Stimulated activated CD8-positive, alpha-beta memory T cell treated with anti-CD3 and anti-CD28 coated beads, Interleukin-4, amount 100 ng/mL, for 1 hour (primary cell): ENCODE measurements at places on chromosomes 5 and 9.

GRCh38 chr5:95274011-95274410 is 10.9 kb downstream of the MCTP1 start:
- no peak for DNase-seq

DNA sequence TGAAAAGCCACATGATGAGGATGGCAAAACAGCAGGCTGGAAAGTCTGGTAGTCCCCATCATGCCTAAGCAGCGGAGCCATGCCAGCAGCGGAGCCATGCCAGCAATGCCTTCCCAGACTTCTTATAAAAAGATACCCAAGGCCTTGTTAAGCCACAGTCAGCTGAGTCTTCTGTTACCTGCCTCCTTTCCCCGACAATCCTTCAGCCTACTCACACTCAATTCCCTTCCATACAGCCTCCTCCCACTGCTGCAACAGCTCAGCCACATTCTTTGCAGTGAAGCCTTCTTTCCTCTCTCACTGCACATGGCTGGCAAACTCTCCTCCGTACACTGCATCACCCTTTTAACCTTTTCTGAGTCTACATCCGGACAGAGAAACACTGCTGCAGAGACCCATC is 114.9 kb downstream of the AUH start:
- no peak for DNase-seq

GRCh38 chr5:151522226-151522625 is 68.9 kb downstream of the FAT2 start:
- no peak for DNase-seq

DNA sequence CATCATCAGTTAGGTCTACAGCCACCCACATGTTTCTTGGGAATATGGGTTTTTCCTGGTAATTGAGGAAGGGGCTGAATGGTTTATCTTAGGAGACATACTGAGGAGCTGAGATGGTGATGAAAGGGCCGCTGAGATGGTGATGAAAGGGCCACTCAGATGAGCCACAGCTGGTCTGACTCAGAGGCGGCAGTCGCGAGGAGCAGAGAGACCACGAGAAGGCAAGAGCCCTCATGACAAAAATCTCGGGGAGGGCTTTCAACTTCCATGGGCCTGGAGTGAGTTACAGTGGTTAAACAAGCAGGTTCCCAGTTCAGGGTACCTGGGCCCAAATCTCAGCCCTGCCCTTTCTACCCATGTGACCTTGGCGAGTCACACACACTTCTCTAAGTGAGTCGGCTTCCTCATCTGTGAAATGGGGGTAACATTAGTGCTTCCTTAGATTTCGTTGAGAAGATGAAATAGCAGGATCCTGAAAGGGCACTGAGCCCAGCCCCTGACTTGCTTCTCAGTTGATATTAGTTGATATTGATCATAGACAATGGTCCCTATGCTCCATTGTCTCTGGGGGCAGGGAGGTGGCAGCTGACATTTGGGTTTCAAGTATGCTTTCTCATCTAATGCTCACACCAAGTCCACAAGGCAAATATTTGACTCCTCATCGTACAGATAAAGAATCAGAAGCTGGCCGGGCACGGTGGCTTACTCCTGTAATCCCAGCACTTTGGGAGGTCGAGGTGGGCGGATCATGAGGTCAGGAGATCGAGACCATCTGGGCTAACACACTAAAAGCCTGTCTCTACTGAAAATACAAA is 169.5 kb downstream of the RGS3 start:
- DNase-seq: no peak

GRCh38 chr5:174149989-174150388 is 104.5 kb downstream of the NSG2 start:
- no peak for DNase-seq

- DNase-seq: no peak
Observed at GRCh38 chr9:4921449-4921848, 63.6 kb upstream of the JAK2 start.

GRCh38 chr9:16458696-16459420 is 411.6 kb downstream of the BNC2 start:
- no peak for DNase-seq

DNA sequence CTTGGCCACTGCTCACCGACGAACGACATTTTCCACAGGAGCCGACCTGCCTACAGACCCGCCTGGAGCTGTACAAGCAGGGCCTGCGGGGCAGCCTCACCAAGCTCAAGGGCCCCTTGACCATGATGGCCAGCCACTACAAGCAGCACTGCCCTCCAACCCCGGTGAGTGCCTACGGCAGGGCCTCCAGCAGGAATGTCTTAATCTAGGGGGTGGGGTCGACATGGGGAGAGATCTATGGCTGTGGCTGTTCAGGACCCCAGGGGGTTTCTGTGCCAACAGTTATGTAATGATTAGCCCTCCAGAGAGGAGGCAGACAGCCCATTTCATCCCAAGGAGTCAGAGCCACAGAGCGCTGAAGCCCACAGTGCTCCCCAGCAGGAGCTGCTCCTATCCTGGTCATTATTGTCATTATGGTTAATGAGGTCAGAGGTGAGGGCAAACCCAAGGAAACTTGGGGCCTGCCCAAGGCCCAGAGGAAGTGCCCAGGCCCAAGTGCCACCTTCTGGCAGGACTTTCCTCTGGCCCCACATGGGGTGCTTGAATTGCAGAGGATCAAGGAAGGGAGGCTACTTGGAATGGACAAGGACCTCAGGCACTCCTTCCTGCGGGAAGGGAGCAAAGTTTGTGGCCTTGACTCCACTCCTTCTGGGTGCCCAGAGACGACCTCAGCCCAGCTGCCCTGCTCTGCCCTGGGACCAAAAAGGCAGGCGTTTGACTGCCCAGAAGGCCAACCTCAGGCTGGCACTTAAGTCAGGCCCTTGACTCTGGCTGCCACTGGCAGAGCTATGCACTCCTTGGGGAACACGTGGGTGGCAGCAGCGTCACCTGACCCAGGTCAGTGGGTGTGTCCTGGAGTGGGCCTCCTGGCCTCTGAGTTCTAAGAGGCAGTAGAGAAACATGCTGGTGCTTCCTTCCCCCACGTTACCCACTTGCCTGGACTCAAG is 1.5 kb downstream of the CSF2 start:
- no peak for DNase-seq

GRCh38 chr9:137520614-137521404 is 29.4 kb downstream of the PNPLA7 start:
- DNase-seq: no peak

DNA sequence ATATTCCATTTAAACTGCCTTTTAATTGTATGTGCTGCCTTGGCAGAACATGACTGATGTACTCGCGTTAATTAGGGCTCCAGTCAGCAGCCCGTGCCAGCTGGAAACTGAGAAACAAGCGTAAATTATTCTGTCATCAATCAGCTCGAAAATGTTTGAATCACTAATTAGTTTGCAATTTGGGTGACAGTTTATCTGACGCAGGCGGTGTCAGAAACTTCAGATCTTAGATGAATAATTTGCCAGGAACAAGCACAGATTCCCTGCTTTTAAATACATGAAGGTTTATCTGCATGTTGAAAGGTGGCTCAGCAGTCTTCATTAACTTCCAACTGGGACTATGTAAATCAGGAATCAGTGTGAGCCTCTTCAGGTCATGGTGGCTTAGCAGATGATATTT is 176.0 kb upstream of the TLE4 start:
- no peak for DNase-seq

GRCh38 chr5:179614745-179615144 is 8.7 kb downstream of the HNRNPH1 start:
- no peak for DNase-seq

- no peak for DNase-seq
Observed at GRCh38 chr5:140018920-140019644, 24.0 kb downstream of the NRG2 start.

- no peak for DNase-seq
Observed at GRCh38 chr5:51890435-51891116, 507.3 kb downstream of the ISL1 start.

GRCh38 chr9:124242331-124243194 is 15.2 kb upstream of the NEK6 start:
- no peak for DNase-seq
